ENCODE measurements at places on chromosomes 2 and 18. TPM values are rescaled to one million over a fixed set of nuclear protein-coding genes. Genes with fewer than 3 reads are reported as not detected.

DNA sequence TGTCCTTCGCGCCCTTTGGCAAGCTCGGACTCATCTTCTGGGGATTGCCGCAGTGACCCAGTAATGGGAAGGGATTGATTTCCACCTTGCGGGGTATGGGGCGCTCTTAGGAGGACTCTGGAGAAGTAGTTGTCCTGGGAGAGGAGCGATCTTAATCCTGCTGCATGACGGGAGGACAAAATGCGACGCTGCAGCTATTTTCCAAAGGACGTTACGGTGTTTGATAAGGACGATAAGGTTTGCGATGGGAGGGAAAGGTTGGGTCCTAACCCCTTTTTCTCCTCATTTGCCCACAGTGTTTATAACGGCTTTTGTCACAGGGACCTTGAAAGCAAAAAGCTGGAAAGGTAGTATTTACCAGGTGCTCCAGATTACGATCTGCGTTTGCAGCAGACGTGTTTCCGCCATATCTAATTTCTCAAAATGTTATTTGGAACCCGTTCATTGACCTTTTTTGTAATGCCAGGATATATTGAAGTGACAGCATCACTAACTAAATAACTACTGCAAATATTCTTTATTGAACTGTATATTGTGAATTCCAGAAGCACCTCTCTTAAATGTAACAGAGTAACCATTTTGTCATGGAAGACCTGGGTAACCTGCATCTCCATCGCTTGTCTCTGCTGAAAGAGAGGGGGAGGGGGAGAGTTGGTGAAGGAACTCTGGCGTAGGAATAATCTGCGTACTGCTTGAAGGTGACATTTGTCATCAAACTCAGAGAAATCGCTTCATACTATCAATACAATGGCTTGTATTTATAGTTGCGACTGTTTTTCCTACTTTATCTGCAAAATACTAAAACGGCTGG lies 590 bp downstream of the MDH1 start:
- H3K27me3 ChIP-seq, result no peaks in the 10 kb centered on the region
- no peak for DNase-seq
- peak overlapping the region; percentile 82 for H3K4me3 ChIP-seq
- H3K4me1 ChIP-seq, result peaks cover 48% of the 10 kb centered on the region
- H3K27ac ChIP-seq, result peak overlapping the region; percentile 89

- H3K27me3 ChIP-seq, result no peaks in the 10 kb centered on the region
- peak; percentile 82 for DNase-seq
- no peak overlapping the region for H3K4me3 ChIP-seq
- no peaks in the 10 kb centered on the region for H3K36me3 ChIP-seq
- no peak overlapping the region for H3K27ac ChIP-seq
- H3K4me1 ChIP-seq, result peaks cover 9% of the 10 kb centered on the region
Measured at GRCh38 chr2:96407041-96407918, 71.7 kb downstream of the NCAPH start.

- DNase-seq, result no peak
- H3K27ac ChIP-seq, result no peak overlapping the region
- no peaks in the 10 kb centered on the region for H3K4me1 ChIP-seq
- H3K36me3 ChIP-seq, result no peaks in the 10 kb centered on the region
Measured at GRCh38 chr2:128039535-128039934, 11.7 kb upstream of the SAP130 start.

DNA sequence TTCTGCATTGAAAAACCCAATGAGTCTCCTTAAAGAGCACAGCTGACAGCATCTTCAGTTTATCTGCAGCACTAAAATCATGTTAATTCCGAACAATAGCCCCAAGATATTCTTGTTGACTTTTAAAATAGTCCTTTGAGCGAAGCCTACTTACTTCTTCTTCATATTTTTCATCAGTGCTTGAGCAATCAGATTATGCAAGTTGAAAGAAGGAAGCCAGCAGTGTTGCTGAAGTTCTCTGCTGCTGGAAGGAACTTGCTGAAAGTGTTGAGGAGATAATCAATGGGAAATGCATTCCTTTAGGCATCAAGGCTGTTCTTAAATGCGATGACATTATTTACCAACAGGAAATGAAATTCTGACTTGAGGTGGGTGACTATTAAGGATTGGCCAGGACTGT lies 105.9 kb upstream of the SNTG2 start:
- H3K36me3 ChIP-seq, result no peaks in the 10 kb centered on the region
- H3K27ac ChIP-seq, result no peak overlapping the region
- no peak overlapping the region for H3K4me3 ChIP-seq
- no peaks in the 10 kb centered on the region for H3K27me3 ChIP-seq
- H3K4me1 ChIP-seq, result no peaks in the 10 kb centered on the region

DNA sequence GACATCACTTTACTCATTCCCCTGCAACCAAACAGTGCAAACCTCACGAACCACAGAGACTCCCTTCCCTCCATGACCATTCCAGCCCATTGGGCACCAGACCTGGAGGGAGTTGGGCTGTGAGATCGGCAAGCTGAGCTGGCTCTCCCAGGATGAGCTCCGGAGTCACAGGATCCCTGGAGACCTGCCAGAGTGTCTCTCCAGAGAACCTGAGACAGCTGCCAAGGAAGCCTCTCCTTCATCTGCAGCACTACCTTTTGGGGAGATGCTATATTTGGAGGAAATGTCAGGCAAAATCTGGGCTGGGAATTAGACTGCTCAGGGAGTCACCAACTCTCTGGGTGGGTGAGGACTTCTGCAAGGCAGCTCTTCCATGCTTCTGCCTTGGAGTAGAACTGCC lies 417.4 kb downstream of the TNS1 start:
- no peak overlapping the region for H3K4me3 ChIP-seq
- peak; percentile 84 for DNase-seq
- H3K36me3 ChIP-seq, result no peaks in the 10 kb centered on the region
- peaks cover 10% of the 10 kb centered on the region for H3K4me1 ChIP-seq

- no peaks in the 10 kb centered on the region for H3K4me1 ChIP-seq
- no peak for DNase-seq
- no peaks in the 10 kb centered on the region for H3K27me3 ChIP-seq
- H3K27ac ChIP-seq, result no peak overlapping the region
Measured at GRCh38 chr18:62543021-62543420, 20.2 kb downstream of the ZCCHC2 start.

- DNase-seq, result no peak
- H3K27ac ChIP-seq, result no peak overlapping the region
- no peak overlapping the region for H3K4me3 ChIP-seq
- no peaks in the 10 kb centered on the region for H3K36me3 ChIP-seq
- no peaks in the 10 kb centered on the region for H3K27me3 ChIP-seq
Measured at GRCh38 chr2:102506743-102507142, 33.7 kb downstream of the SLC9A4 start.

- H3K4me3 ChIP-seq, result no peak overlapping the region
- no peaks in the 10 kb centered on the region for H3K27me3 ChIP-seq
- H3K36me3 ChIP-seq, result peaks cover 34% of the 10 kb centered on the region
- no peak for DNase-seq
- H3K27ac ChIP-seq, result no peak overlapping the region
- H3K4me1 ChIP-seq, result peaks cover 8% of the 10 kb centered on the region
Measured at GRCh38 chr2:135096665-135097446, 44.8 kb downstream of the RAB3GAP1 start.

DNA sequence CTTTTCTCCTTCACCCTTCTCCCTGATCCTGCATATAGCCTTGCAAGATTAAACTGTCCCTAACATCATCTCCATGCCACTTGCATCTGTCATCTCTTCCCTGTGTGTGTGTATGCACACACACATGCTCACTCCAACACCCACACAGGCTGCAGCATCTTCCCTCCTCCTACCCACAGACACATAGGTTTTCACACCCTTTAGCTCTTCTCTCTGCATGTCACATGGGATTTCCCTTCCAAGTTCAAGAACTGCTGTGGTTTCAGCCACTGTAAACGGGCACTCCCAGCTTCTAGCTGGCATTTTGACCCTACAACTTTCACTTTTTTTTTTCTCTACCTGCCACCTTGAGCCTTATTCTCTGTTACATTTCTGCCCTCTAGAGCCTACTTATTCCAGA lies 6.4 kb downstream of the CELF4 start:
- H3K4me1 ChIP-seq, result no peaks in the 10 kb centered on the region
- peaks cover 13% of the 10 kb centered on the region for H3K27me3 ChIP-seq
- no peak overlapping the region for H3K27ac ChIP-seq
- no peaks in the 10 kb centered on the region for H3K36me3 ChIP-seq

DNA sequence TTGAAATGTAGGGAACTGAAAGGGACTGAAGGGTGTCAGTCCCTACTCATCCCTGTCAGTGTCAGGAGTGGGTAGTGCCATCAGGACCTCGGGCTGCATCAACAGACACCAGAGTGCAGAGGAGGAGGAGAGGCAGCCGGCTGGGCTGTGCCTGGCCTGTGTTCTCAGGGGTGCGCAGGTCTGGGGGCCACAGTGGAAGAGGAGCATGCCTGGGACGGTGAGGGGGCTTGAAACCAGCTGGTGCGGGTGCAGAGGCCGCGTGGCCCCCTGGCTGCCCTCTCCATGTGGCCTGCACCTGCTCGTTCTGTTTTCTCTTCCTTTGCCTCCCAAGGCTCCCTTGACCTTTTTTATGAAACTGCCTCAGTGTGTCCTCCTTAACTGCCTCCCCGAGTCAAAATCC lies 41.3 kb downstream of the NTSR2 start:
- no peaks in the 10 kb centered on the region for H3K36me3 ChIP-seq
- H3K27ac ChIP-seq, result no peak overlapping the region
- no peak for DNase-seq
- H3K4me1 ChIP-seq, result no peaks in the 10 kb centered on the region
- H3K4me3 ChIP-seq, result no peak overlapping the region

- no peaks in the 10 kb centered on the region for H3K27me3 ChIP-seq
- no peak overlapping the region for H3K27ac ChIP-seq
- no peaks in the 10 kb centered on the region for H3K36me3 ChIP-seq
- H3K4me1 ChIP-seq, result no peaks in the 10 kb centered on the region
- DNase-seq, result no peak
Measured at GRCh38 chr18:24016643-24017042, 2.1 kb downstream of the TTC39C start.

DNA sequence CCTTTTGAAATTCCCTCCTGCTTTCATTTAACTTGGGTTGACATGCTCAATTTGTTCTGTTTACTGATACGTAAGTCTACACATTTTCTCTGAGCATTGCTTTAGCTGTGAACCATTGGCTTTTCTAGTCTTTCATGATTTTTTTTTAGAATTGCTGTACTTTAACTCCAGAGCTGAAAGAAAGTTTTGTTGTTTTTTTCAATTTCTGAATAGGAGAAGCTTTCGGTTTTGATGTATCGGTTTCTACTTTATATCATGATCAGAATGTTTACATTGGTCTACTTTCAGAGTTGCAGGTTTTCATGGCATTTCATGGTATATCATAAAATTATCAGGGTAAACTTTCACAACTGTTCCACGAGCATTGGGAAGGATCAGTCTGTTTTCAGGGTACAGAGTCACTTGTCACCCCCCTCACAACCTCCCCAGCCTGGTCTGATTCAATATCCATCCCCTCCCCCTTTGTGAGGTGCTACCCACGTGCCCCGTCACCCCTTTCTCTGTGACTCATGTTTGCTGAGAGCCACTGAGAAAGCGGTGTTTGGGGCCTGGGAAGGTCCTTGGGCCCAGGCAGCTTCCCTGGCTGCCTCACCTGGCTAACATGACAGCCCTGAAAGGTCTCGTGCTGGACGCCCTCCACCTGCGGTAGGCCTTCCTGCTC lies 7.0 kb downstream of the ASTL start:
- no peaks in the 10 kb centered on the region for H3K4me1 ChIP-seq
- no peak overlapping the region for H3K27ac ChIP-seq
- no peak for DNase-seq

GRCh38 chr2:241898463-241899270 lies 29.1 kb downstream of the RTP5 start:
- DNase-seq, result peak; percentile 50
- H3K27ac ChIP-seq, result no peak overlapping the region
- no peak overlapping the region for H3K4me3 ChIP-seq
- H3K36me3 ChIP-seq, result no peaks in the 10 kb centered on the region

DNA sequence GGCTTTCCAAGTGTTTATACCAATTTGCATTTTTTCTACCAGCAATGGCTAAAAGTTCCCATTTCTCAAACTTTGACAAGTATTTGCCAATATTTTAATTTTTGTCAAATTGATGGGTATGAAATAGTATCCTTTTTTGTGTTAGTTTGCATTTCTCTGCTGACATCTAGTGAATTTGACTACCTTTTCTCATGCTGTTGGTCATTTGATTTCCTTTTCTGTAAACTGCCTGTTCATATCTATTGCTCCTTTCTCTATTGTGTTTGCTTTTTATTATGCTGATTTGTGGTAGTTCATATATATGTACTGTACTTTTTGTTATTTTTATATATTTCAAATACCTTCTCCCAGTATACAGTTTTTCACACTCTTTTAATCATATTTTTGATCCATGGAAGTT lies 149.4 kb downstream of the PMAIP1 start:
- DNase-seq, result no peak
- H3K4me1 ChIP-seq, result no peaks in the 10 kb centered on the region
- H3K27me3 ChIP-seq, result no peaks in the 10 kb centered on the region

- peaks cover 8% of the 10 kb centered on the region for H3K4me1 ChIP-seq
- no peak overlapping the region for H3K27ac ChIP-seq
- no peak overlapping the region for H3K4me3 ChIP-seq
- H3K36me3 ChIP-seq, result no peaks in the 10 kb centered on the region
- H3K27me3 ChIP-seq, result no peaks in the 10 kb centered on the region
Measured at GRCh38 chr2:112941753-112942653, 31.0 kb downstream of the IL37 start.

POLR1A gene
- total RNA-seq, result 7.1 TPM

REEP1 gene
- total RNA-seq, result 61.7 TPM

PARD6G gene
- total RNA-seq, result 9.3 TPM

MROH2A gene
- total RNA-seq, result not detected
